Heart right ventricle (tissue), 16 donors: ENCODE measurements at places on chromosomes 13 and 19. TPM values are rescaled to one million over a fixed set of nuclear protein-coding genes. Genes with fewer than 3 reads are reported as not detected.

HOMER3 gene
- 10.4 TPM for total RNA-seq

PRODH2 gene
- not detected for total RNA-seq

PAN3 gene
- total RNA-seq: 10.7 TPM

C19orf73 gene
- total RNA-seq: 0.64 TPM

SMIM44 gene
- not detected for total RNA-seq
